ENCODE measurements at places on chromosomes 6 and 20. TPM values are rescaled to one million over a fixed set of nuclear protein-coding genes. Genes with fewer than 3 reads are reported as not detected.

SLC9A8 gene
- polyA plus RNA-seq = 4.2 TPM

PNRC1 gene
- polyA plus RNA-seq = 102 TPM

C4A gene
- 2.4 TPM for polyA plus RNA-seq

RTN4IP1 gene
- 5.5 TPM for polyA plus RNA-seq

TBX18 gene
- polyA plus RNA-seq = 5.1 TPM

GFOD1 gene
- polyA plus RNA-seq = 0.74 TPM

XKR7 gene
- polyA plus RNA-seq = not detected

C20orf141 gene
- polyA plus RNA-seq = not detected

HEY2 gene
- 0.13 TPM for polyA plus RNA-seq

EPB41L1 gene
- polyA plus RNA-seq = 15.4 TPM

SNAP25 gene
- polyA plus RNA-seq = 0.09 TPM

KIAA0408 gene
- polyA plus RNA-seq = 1.1 TPM

DEFB132 gene
- polyA plus RNA-seq = not detected

CCN2 gene
- 1,621 TPM for polyA plus RNA-seq

HCK gene
- not detected for polyA plus RNA-seq

RTEL1 gene
- 8.6 TPM for polyA plus RNA-seq

JAG1 gene
- 0.98 TPM for polyA plus RNA-seq

ADGRF5 gene
- 0.28 TPM for polyA plus RNA-seq

TNXB gene
- 5.2 TPM for polyA plus RNA-seq

SRSF6 gene
- polyA plus RNA-seq = 94.7 TPM

EDN3 gene
- not detected for polyA plus RNA-seq

ZHX3 gene
- 9.8 TPM for polyA plus RNA-seq

Measured in GM23248 (cell line).